ENCODE measurements at places on chromosomes 3 and 15.
A peak's percentile ranks its signal among the peaks of the same experiment; 100 is the strongest.

GRCh38 chr15:101161656-101162055, 90.2 kb downstream of the CHSY1 start:
- DNase-seq = no peak

- DNase-seq = peak; percentile 73
Measured at GRCh38 chr15:63473999-63474809, 30.2 kb upstream of the USP3 start.

- no peak for DNase-seq
Measured at GRCh38 chr3:151579571-151580270, 118.9 kb upstream of the IGSF10 start.

GRCh38 chr3:169846458-169847193, 23.1 kb downstream of the LRRC31 start:
- DNase-seq = no peak

- no peak for DNase-seq
Measured at GRCh38 chr15:38671675-38672254, 107.2 kb upstream of the RASGRP1 start.

GRCh38 chr3:161263057-161263456, 41.9 kb downstream of the NMD3 start:
- DNase-seq = no peak

- DNase-seq = no peak
Measured at GRCh38 chr3:58151637-58152036, 59.1 kb downstream of the DNASE1L3 start.

- no peak for DNase-seq
Measured at GRCh38 chr15:31175484-31175883, 74.0 kb upstream of the TRPM1 start.

DNA sequence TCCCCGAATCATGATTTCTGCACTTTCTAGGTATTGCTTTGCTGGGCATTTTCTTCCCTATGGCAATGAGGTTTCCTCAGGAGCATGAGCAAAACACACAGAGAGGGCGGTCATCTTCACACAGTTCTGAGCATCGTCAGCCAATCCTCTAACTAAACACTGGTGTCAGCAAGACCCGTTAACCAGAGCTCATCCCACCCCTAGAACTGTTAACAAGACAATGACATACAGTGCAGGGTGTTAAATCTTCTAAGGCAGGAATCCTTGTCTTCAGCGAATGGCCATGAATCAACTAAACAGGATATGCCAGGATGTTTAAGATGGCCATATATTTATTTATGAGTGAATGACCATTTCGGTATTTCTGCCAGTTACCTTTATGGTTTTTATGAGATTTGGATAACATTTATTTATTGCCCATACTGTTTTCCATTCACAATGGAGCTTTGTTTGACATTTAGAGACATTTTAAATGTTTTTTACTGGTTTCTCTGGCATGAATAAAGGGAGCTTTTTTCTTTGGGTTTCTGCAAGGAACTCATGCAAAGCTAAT, 411.5 kb upstream of the PROK2 start:
- DNase-seq = no peak

GRCh38 chr3:191148131-191148530, 50.9 kb upstream of the OSTN start:
- no peak for DNase-seq

DNA sequence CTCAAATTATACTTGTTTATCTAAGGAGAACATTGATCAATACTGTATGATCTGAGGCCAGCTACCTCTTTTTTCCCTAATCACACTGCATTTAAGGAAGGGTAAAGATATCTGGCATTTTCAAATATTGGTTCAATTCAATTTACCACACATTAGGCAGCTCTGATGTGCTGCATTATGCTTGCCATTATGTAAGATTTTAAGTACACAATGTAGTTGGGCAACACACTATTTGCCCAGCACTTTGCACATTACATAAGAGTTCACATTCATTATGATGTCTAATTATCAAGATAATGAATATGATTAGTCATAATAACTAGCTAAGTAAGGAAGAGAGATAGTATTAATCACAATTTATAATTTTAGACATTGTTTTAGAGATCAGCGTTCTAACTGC, 196.3 kb downstream of the BCHE start:
- no peak for DNase-seq

DNA sequence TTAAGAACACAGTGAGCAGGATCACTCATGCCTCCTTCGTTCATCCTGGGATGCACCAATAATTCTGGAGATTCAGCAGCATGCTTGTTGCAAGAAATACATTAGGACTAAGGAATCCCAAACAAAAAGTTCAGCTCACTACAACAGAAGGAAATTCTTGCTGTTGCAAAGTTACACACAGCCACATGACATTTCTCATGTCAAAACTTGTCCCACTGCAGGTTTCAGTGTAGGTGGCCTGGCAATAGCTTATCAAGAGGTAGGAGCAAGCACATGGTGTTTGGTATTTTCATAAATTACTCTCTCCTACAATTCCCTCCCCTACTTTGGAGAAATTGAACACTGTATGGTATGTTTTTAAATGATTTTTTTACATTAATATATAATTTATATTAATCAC, 399.6 kb upstream of the EPHA3 start:
- DNase-seq = no peak

- no peak for DNase-seq
Measured at GRCh38 chr3:193271101-193271840, 30.2 kb downstream of the PLAAT1 start.

- DNase-seq = no peak
Measured at GRCh38 chr3:15766406-15766805, 31.4 kb downstream of the ANKRD28 start.

DNA sequence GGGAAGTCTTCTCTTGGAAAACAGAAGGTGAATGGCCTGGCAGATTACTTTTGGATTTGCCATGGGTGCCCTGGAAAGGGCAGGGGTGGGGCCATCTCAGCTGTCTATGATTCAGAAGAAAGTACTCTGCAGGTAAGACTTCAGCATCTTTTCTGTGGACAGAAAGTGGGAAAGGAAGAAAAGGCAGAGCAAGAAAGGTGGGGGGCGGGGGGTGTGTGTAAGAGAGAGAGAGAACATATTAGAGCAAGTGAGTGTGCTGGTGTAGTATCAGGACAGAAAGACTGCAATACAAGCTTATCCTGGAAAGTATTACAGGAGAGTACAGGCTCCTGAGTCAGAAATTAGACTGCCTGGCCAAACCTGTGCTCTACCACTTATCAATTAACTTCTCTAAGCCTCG, 5.5 kb downstream of the TAGLN3 start:
- no peak for DNase-seq

GRCh38 chr15:87312221-87312620, 944.3 kb downstream of the NTRK3 start:
- no peak for DNase-seq
